ENCODE measurements at places on chromosomes 1 and 21. TPM values are rescaled to one million over a fixed set of nuclear protein-coding genes. Genes with fewer than 3 reads are reported as not detected.

DNA sequence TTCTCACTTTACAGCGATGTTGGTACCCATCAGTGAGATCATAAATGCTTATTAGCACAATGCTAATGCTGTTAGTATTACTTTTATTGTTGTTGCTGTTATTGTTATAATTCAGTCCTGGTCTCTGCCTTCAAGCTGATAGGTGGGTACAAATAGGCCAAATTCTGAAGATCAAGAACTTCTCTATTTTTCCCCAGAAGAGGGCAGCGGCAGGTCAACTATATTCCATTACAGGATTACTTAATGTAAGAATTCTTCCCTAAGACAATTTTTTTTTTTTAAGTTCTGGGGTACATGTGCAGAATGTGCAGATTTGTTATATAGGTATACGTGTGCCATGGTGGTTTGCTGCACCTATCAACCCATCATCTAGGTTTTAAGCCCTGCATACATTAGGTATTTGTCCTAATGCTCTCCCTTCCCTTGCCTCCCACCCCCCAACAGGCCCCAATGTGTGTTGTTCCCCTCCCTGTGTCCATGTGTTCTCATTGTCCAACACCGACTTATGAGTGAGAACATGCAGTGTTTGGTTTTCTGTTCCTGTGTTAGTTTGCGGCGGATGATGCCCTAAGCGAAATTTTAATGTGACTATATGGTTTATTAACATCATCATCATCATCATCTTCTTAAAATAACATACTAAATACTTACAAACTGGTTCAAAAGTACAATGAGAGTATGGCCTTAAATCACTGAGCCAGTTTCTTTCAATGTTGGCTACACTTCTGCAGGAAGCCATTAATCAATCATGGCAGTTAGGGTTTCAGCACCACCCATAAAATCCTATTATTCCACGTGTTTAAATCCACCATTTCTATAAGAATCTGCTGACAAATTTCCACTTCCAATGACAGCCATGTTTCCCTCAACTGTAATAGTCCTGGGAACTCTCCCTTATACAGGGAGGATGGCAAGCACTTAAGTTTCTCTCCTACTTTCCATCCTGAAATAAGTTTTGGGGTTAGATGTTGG is 19.2 kb downstream of the SLC19A2 start:
- peak; percentile 10 for DNase-seq

DNA sequence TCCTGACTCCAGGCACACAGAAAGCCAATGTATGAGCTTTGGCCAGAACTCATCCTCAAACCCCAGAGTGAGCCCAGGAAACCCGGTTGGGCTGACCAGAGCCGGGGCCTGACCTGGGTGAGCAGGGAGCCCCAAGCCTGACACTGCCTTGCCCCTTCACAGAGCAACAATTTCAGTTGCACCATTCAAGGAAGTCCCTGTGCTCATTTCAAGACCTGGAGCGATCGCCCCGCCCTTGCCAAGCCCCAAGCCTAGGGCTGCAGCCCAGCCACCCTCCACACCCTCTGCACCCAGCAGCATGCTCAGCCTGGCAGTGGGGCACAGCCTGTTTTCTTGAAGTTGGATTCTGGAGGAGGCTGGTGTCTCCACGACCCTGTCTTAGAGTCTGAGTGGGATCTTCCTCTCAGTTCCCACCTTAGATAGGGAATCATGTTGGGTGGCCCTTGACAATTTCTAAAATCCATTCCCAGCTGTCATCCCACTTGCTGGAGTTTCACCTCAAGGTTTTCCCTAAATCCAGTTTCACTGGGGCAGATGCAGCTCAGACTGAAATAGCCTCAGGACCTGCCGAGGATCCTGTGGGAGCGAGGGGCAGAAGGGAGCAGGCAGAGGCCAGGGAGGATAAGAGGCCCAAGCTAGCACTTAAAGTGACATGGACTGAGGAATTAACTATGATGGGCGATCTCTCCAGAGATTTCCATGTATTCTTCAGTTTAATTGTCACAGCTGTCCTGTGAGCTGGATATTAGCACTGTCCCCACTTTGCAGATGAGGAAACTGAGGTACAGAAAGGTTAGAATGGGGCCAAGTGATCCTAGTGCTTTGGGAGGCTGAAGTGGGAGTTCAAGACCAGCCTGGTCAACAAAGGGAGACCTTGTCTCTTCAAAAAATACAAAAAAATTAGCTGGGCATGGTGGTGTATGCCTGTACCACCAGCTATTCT is 2.5 kb downstream of the NBL1 start:
- no peak for DNase-seq

- DNase-seq, result peak; percentile 59
Measured at GRCh38 chr1:6348511-6349191, 44.9 kb downstream of the ACOT7 start.

DNA sequence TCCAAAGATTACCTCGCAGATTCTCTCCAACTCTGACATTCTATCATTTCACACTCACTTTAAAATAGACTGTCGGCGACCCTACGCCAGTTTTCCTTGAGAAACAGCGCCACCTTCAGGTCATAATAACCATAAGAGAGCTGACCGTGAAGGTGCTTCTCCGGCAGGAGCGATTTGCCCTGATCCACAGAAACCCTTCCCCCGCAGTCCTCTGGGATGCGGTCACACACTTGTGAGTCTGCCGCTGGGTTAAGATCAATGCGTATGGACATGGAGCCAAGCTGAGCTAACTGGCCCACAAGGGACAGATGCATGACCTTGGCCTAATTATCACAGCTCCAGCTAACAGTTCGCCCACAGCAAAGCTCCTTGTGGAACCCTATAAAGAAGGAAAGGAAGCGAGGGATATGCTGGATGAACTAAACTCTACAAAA is 32.8 kb upstream of the IFNAR2 start:
- peak; percentile 70 for DNase-seq

The S100A3 gene
- total RNA-seq, result 5.3 TPM

The ANKRD45 gene
- total RNA-seq, result not detected

The BRDT gene
- total RNA-seq, result not detected

All from H4 (cell line).